ENCODE measurements at places on chromosomes 2 and 18.

DNA sequence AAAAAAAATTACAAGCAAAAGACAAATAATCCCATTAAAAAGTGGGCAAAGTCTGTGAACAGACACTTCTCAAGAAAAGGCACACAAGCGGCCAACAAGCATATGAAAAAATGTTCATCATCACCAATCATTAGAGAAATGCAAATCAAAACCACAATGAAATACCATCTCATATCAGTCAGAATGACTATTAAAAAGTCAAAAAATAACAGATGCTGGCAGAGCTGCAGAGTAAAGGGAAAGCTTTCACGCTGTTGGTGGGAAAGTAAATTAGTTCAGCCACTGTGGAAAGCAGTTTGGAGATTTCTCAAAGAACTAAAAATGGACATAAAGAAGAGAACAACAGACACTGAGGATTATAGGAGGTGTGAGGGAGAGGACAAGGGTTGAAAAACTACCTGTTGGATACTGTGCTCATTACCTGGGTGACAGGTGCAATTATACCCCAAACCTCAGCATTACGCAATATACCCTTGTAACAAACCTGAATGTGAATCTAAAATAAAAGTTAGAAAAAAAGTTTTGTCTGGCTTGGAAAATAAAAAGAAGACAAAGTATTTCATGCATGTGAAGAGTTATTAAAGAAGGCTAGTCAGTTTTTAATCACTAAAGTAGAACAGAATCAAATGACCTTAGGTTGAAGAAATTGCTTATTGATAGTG is 8.7 kb upstream of the ACSL3 start:
- no peak for DNase-seq

GRCh38 chr18:76367168-76368125 is 127.6 kb downstream of the ZNF516 start:
- DNase-seq = no peak

- DNase-seq = no peak
Observed at GRCh38 chr2:69780921-69781320, 39.0 kb downstream of the ANXA4 start.

DNA sequence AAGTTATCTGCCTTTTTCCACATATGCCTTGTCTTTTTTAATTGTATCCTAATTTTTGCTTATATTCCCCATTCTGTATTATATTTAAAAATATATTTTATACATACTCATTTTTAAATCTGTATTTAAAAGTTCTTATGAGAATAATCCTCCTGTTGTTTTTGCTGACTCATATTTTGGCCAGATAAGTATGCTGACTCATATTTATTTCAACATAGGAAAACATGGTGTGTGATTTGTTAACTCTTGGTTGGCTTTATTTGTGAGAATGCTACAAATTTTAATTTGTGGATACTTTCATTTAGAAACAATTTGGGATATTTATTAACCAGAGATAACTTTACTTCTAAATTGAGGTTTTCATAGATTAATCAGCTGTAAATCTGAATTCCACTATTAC is 587.7 kb downstream of the CPS1 start:
- no peak for DNase-seq

DNA sequence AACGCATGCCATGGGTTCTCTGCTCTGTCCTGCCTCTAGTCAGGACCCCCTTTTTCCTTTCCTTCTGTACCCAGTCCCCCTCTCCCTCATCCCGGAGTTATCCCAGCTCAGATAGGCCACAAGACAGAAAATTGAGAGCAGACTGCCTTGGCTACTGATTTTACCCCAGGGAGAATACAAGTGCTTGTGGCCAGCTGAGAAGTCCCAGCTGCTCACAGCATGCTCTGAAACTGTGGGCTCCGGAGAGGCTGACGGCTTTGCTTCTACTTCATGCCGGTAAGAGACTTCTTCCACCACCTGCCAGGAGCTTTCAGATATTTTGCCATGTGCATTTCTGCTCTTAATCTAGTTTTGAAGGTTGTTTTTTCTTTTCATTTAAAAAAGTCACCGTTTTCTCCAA is 20.0 kb upstream of the SIX2 start:
- DNase-seq = peak; percentile 12

DNA sequence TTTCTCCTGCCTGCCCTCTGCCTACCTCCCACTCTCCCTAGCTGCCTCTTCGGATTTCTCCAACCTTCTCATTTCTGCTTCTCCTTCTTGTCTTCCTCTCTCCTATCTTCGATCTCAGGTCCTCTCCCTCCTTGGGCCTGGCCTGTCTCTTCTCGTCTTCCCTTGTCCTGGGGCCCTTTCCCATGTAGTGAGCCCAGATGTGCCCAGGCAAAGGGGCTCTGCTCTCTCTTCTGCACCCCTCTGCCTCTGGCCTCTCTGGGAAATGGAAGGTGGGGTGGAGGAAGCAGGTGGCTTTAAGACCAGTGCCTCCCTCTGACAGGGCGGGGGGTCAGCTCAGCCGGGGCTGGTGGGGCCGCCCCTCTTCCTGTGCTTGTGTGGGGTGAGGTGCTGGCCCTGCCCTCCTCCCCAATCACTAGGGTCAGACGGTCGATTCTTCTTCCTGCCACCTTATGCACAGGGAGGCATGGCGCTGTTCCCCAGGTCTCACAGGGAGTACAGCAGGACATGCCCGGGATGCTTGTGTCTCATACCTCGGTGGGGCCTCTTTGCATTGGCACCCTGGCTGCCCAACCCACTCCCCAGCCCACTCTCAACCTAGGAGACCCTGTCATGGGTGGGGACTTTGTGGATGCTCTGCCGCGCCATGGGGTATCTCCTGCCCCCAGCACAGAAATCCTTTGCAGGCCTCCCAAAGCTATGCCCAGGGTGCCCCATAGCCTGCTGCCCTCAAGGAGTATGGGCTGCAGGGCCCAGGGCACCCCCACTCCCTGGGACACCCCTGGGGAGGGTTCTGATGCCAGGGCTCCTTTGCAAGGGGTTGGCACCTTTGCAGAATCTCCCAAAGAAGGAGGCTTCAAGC is 213.8 kb upstream of the HAAO start:
- DNase-seq = no peak

DNA sequence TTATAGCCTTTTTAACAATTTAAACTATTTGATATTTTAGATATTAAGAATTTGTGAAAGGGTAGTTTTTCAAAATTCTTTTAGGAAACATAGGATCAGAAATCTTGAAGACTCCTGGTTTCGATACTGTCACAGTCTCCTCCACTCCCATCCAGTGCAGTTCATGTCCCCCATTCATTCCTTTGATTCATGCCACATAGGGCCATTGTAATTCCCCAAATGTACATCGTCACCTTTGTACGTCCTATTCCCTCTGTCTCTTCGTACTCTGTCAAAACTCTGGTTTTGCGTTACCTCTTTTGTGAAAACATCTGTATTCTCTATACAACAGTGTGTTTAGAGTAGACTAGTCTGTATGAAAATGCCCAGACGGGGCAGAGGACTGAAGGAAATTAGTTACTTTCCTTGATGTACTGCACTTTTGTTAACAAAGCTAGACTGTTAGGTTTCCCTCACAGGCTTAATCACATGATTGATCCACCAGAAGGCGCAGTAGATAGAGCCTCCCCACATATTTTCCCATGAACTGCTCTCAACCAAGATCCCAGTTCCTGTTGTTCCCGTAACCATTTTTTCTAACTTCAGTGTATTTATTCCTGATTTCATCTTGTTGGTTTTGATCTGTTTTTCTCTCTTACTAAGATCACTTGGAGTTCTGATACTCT is 2.5 kb downstream of the MRPL35 start:
- DNase-seq = no peak

DNA sequence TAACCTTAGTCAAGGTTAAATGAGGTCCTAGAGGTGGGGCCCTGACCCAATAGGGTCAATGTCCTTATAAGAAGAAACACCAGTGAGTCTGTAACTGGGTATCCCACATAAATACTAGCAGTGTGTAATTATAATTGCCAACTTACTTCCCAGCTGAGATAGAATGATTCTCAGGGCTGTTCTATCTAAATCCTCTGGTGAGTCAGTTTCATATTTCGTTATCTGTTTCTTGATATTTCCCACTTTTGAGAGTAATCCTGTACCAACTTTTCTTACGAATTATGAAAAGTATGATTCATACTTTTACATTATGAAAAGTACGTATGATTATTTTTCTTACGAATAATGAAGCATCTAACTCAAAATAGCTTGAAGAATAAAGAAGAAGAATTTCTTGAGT is 546.8 kb upstream of the NETO1 start:
- DNase-seq = no peak

DNA sequence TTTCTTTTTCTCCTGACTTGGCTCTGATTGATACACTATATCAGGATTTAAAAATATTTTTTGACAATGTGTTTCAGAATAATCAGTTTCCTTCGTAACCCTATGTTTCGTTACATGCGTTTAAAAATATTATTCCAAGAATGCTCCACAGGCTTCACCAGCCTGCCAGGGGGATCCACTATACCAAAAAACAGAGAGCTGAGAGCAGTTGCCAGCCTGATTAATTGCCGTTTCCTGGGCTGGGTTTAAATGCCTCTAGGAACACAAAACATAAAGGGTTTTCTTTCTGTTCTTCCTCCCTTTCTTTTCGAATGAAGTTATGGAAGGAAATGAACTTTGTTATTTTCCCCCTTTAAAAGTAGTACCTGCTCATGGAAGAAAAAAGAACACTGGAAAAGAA is 47.9 kb downstream of the LRRFIP1 start:
- peak; percentile 78 for DNase-seq

- DNase-seq = no peak
Observed at GRCh38 chr2:26191316-26192159, 18.6 kb downstream of the GAREM2 start.

DNA sequence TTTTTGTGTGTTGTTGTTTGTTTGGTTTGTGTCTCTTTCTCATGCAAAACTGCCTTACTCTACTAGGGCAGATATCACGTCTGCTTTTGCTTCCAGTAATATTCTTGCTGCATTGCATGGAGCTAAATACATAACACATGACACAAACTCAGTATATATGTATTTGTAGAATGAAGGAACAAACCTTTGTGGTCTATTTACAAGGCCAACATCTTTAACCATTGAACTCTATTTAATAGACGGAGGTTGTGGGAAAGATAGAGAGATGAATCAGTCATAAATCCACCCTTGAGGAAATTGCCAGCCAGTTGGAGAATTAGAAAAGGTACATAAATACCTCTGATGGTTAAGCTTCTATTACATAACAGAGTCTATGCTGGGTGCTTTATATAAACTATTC is 26.0 kb upstream of the IL1RL1 start:
- DNase-seq = no peak

- peak; percentile 3 for DNase-seq
Observed at GRCh38 chr2:96091711-96092572, 24.4 kb downstream of the ADRA2B start.

GRCh38 chr2:237993701-237994100 is 26.9 kb downstream of the UBE2F start:
- DNase-seq = no peak

DNA sequence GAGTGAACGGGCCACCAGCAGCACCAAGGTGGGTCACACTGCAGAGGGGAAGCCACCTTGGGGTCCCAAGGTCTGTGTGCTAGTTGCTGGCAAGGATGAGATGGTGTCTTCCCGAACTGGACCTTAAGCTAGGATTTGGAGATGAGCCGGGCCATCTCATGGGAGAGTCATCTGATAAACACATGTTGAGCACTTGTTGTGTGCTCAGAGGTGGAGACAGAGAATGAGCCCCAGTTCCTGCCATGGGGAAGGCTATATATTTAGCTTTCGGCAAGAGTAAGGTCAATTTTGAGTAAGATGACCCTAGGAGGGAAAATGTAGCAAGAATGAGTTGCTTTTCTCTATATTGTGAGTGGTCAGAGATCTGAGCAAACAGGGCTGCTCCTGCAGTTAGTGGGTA is 41.4 kb upstream of the RPL31 start:
- no peak for DNase-seq

DNA sequence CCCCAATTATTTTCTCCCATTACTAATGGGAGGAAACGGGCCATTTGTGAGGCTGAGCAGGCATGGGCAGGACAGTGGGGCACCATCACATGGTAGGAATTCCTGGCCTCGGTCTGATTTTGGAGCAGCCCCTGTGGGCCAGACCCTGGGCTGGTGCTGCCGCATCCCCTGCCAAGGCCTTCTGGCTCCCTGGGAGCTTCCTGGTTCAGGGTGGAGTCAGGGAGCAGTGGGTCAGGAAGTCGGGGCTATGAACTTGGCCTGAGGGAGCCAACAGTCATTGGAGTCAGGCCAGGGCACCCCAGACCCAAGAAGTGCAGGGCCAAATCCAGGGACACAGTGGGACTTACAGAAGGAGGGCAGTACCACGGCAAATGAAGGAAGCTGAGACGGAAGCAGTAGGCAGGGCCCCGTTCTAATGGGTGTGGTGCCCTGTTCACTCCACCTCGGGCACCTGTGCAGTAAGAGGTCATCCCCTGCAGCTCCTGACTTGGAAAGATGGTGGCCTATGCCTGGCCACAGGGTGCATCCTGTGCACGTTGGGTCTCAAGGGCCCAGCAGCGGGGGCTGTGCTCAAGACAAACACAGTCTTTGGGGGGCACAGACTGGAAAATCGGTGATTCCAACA is 328.1 kb downstream of the SMAD2 start:
- no peak for DNase-seq

GRCh38 chr2:153786016-153786415 is 85.7 kb upstream of the GALNT13 start:
- no peak for DNase-seq

- no peak for DNase-seq
Observed at GRCh38 chr18:31192086-31192776, 29.6 kb upstream of the DSC1 start.

DNA sequence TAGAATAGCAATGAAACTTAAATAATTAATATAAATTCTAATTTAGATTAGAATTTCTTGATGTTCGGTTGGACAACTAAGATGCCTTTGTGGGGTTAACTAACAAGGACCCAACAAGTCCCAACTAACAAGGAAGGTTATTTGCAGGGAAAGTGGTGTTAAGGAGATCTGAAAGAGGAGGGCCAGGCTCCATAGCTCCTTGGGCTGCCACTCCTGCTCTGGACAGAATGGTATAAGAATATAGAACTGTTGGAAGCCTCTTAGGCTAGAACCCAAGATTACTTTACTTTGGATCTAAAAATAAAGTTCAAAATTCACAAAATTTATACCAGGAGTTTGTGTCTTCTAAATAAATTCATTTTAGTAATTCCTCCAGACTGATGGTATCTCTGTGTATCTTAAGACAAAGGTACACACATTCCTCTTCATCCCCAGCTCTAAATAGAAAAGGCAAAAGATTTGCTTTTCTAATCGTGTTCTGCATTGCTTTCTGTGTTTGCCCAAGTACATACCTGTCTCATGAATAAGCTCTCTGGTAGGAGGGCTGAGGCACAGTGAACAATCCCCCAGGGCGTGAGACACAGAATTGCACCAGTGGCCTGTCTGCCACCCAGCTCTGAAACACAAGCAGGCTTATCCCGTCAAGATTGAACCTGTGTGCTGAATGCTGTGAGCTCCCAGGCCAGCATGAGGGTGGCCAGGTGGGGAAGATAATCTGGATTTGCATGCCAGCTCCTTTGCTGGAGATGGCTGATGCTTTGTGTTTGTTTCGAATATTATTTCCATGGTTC is 176.0 kb downstream of the ACKR3 start:
- DNase-seq = no peak

DNA sequence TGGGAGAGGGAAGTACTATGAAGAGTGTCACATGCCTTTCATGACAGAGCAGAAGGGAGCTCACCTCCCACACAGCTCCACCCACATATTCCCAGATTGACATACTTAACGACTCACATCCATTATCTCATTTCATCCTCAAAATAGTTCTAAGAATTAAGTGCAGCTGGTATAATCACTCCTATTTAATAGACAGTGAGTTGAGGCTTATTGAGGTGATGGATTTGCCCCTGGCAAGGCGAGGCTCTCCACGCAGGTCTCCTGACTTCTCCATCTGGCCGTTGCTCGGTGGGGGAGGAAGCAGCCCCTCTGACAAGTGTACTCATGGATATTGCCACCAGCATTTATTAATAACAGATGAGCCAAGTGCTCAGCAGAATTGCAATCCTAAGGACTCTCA is 81.4 kb downstream of the TGOLN2 start:
- DNase-seq = peak; percentile 62

All from NCI-H1417 (cell line).